ENCODE measurements at places on chromosomes 5 and 9. TPM values are rescaled to one million over a fixed set of nuclear protein-coding genes. Genes with fewer than 3 reads are reported as not detected.

Gene SLC34A1
- total RNA-seq = not detected

Gene MORN5
- total RNA-seq = not detected

Gene LURAP1L
- total RNA-seq = 62.1 TPM

Gene GHR
- total RNA-seq = 3.5 TPM

Gene PPP3R2
- total RNA-seq = 0.09 TPM

Gene DMRT2
- not detected for total RNA-seq

Gene FAM78A
- 0.52 TPM for total RNA-seq

Gene LECT2
- not detected for total RNA-seq

Gene GARIN3
- total RNA-seq = not detected

Gene PRLR
- not detected for total RNA-seq

Gene SLCO6A1
- total RNA-seq = not detected

Gene SLC6A7
- not detected for total RNA-seq

Gene TLX3
- not detected for total RNA-seq

Gene ADAMTS2
- 36.8 TPM for total RNA-seq

Gene SYK
- total RNA-seq = under 0.01 TPM

Gene DOK3
- total RNA-seq = 1.1 TPM

Gene DRD1
- total RNA-seq = not detected

Gene SPZ1
- not detected for total RNA-seq

Gene HEXB
- total RNA-seq = 334 TPM

Gene SNCAIP
- total RNA-seq = 0.16 TPM

Gene PSMD5
- 14.1 TPM for total RNA-seq

Gene ACSL6
- under 0.01 TPM for total RNA-seq

Gene BSPRY
- not detected for total RNA-seq

Gene STPG3
- total RNA-seq = not detected

Gene C9orf153
- 0.32 TPM for total RNA-seq

Gene ELL2
- total RNA-seq = 74.1 TPM

Gene INSL4
- not detected for total RNA-seq

Gene FAM170A
- not detected for total RNA-seq

Gene SPATA24
- 7.7 TPM for total RNA-seq

Gene WDR38
- not detected for total RNA-seq

Gene CDH18
- total RNA-seq = 4.4 TPM

Gene S100Z
- total RNA-seq = not detected

Gene ZSWIM6
- 10.9 TPM for total RNA-seq
